ENCODE measurements at places on chromosomes 7 and 10. TPM values are rescaled to one million over a fixed set of nuclear protein-coding genes. Genes with fewer than 3 reads are reported as not detected.

GRCh38 chr10:122139627-122140170 lies 131.4 kb upstream of the BTBD16 start:
- DNase-seq: no peak

DNA sequence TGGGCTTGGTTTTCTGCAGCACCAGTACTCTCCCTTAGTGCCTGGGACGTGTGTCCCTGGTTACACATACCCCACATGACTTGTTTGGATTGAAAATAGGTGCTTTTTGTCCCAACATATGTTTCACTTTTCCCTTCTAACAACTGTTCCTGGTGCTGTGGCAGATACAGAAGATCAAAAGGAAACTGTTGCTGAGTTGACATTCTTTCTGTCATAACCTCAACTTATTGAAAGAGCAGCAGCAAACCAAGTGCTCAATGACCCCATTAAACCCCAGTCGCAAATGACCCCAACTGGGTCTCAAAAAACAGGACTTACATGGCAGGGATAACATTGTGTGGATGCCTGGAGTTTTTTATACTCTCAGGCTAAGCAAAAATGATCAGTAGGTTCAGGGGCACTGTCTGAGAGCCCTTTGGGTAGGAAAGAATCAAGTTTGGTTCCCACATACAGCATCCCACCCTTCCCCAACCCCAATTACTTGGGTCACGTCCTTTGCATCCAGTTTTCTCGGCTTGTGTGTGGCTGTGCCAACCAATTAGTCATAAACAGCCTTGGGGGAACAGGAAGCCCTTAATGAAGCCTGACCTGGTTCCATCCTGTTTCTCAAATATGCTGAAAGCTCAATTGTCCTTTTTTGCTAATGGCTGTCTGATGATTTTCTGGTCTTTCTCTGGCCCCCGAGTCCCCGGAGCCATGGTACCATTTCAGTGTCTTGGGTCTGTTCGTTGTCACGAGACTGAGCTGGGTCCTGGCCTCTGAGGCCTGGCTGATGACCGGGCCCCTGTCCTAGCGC lies 4.9 kb downstream of the HKDC1 start:
- no peak for DNase-seq

- DNase-seq: no peak
Measured at GRCh38 chr7:45224832-45225231, 67.2 kb downstream of the RAMP3 start.

DNA sequence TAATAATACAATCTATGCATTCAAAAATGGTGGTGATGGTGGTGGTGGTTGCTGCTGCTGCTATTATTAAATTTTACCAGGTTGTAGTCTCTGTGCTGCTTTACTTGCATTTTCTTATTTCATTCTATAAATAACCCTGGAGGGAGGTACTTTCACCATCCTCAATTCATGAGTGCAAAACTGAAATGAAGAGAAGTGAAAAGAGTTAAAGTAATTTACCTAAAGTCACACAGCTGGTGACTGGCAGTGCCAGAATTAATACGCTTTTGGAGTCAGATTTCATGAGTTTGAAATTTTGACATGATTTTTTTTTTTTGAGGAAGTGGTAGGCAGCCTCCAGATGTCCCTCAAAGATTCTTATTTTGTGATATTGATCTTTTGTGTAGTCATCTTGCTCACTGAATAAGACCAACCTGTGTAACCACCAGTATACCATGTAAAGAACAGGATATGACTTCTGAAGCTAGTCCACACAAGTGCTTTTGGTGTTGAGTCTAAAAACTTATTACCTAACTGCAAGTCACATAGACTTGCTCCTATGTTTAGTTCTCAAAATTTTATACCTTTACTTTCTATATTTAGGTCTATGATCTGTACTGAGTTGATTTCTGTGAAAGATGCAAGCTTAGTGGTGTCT lies 218.8 kb downstream of the ZWINT start:
- DNase-seq: no peak

GRCh38 chr7:11609096-11609670 lies 222.8 kb downstream of the THSD7A start:
- DNase-seq: no peak

Gene TAC1
- not detected for total RNA-seq

Gene TMEM229A
- total RNA-seq: not detected

- DNase-seq: peak; percentile 69
Measured at GRCh38 chr7:66758950-66759628, 18.6 kb downstream of the RABGEF1 start.

Gene TRPV6
- 0.33 TPM for total RNA-seq

Gene PNLIPRP2
- not detected for total RNA-seq

DNA sequence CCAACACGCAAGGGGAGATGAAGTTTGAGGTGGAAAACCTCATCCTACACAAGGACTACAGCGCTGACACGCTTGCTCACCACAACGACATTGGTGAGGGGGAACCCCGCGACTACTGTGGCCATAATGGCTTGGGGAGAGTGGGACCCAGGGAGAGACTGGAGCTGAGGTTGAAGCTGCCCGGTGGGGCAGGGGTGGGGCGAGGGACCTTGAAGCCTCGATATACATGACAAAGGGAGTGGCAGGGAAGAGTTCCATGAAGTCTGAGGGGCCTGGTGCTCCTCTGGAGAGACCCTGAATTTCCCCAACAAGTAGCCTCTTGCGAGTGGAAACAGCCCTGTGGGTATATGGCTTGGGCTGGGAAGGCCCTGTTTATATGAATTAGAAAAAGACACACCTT lies 3.1 kb downstream of the PLAU start:
- no peak for DNase-seq

GRCh38 chr10:99845837-99846382 lies 63.5 kb downstream of the ABCC2 start:
- no peak for DNase-seq

- no peak for DNase-seq
Measured at GRCh38 chr10:29472301-29473086, 162.3 kb downstream of the SVIL start.
